Activated CD8-positive, alpha-beta memory T cell treated with anti-CD3 and anti-CD28 coated beads for 4 hours (primary cell): ENCODE measurements at places on chromosomes 6 and 20.

- DNase-seq, result no peak
Observed at GRCh38 chr6:12238219-12238618, 51.9 kb upstream of the EDN1 start.

DNA sequence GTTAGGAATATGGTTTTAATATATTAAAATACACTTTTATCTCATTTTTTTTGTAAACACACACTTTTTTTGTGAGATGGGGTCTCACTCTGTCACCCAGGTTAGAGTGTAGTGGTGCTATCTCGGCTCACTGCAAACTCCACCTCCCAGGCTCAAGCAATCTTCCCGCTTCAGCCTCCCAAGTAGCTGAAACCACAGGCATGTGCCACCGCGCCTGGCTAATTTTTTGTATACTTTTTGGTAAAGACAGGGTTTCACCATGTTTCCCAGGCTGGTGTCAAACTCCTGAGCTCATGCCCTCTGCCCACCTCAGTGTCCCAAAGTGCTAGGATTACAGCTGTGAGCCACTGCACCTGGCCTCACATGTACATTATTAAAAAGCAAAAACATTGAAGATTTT, 10.8 kb downstream of the IPCEF1 start:
- DNase-seq, result no peak

GRCh38 chr20:50587291-50587961, 77.2 kb downstream of the PTPN1 start:
- DNase-seq, result no peak

- no peak for DNase-seq
Observed at GRCh38 chr6:1190366-1190765, 121.5 kb upstream of the FOXQ1 start.

DNA sequence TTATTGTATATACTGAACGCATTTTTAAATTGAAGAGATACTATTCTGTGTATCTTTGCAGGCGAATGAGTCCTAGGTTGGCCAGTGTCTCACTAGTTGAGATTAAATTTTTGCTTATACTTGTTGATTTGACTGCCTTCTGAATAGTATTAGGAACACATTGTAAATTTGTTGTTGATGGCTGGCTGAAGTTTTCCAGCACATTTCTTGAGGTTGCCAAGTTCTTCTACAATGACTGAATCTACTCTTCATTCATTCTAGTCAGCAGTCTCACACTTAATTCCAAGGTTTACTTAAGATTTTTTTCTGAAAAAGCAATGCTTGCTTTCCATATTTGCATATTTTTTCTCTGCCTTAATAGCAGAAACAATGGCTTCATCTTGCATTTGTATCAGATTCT, 151.7 kb downstream of the ZFAND3 start:
- no peak for DNase-seq

DNA sequence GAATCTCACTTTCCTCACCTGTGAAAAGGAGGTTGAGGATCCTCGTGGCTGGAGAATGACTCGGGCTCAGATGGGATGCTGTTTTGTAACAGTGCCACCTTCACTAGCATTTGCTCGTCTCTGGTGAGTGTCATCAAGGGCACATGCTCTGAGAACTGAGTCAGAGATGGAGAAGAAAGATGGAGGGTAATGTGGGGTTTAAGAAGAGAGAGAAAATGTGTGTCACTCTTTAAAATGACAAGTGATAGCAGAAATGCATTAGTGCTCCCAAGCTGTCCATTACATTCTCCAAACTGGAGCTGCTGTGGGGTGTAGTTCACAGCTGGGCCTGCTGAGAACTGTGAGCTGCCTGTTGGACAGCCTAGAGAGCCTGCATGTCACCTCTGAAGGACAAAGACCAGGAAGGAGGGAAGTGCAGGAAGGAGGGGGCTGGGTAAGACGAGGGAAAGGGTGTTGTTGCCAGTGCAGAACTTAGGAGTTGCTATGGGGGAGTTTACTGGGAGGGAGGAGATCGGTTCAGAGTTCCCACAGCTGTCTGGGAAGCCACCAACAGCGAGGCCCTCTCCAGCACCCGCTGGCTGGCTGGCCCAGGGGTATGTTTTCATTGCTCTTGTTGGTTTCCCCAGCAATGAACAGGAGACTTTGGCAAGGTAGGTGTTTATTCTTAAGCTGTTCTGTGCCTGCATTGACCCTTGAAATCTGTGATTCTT, 19.8 kb downstream of the GMPR start:
- no peak for DNase-seq
